Renal cortical epithelial cell (primary cell): ENCODE measurements at places on chromosomes 2 and 18. TPM values are rescaled to one million over a fixed set of nuclear protein-coding genes. Genes with fewer than 3 reads are reported as not detected.

The RNU2-63P gene
- not detected in 2 replicates for total RNA-seq

The HOXD10 gene
- total RNA-seq, result 3.3 and 33.5 TPM in 2 replicates

The TCF7L1 gene
- total RNA-seq, result 0.52 and 1.4 TPM in 2 replicates

The FAM136A gene
- 48.4 and 49.3 TPM in 2 replicates for total RNA-seq

The TMEM127 gene
- 24.1 and 48.0 TPM in 2 replicates for total RNA-seq

- DNase-seq, result peak; percentile 51
Observed at GRCh38 chr2:201795607-201796477, 10.5 kb upstream of the CDK15 start.

DNA sequence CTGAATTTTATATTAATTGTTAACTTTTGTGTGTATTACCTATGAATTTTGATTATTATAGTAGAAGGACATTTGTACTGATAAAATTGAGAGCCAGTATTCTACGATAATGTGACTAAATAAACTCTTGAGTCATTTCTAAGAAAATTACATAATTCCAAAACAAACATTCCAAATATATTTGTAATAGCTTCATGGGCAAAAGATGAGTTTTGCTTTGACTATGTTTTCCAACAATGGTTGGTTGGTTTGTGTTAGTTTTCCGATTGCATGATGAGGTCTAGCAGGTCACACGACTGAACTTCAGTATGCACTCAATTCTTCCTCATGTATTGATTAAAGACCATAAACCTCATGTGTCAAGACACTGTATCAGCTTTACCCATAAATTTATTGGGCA is 71.7 kb upstream of the WDR75 start:
- DNase-seq, result no peak

DNA sequence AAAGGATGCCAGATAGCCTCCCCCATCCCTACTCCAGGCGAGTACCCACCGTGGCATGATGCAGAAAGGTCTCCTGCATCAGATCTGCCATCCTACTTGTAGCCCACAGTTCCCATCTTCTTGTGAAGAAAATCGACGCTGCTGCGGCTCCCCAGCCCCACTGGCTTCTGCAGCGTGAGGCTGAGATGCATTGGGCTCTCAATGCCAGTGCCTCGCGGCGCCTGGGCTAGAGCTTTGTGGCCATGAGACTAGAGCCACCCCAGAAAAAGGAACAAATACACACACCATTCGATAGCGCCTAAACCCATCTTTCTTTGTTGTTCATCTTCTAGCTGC is 2.8 kb downstream of the NOL4 start:
- no peak for DNase-seq

- DNase-seq, result no peak
Observed at GRCh38 chr2:216992056-216992675, 132.3 kb upstream of the TNP1 start.

GRCh38 chr2:685421-685820 is 8.2 kb upstream of the TMEM18 start:
- no peak for DNase-seq

GRCh38 chr2:170005702-170006101 is 172.2 kb upstream of the MYO3B start:
- DNase-seq, result peak; percentile 13

DNA sequence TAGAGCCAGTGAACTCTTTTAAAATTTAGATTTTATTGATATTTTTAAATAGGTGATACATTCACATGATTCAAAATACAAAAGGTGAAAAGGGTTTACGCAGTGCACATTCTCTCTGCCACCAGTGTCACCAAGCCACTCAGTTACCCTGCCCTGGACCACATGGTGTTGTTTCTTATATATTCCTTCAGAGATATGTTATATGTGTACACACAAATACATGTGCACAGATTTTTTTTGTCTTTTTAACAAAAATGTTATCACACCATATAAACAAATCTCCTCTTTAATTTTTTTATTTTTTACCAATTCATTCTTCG is 26.2 kb downstream of the SERPINB4 start:
- DNase-seq, result no peak

DNA sequence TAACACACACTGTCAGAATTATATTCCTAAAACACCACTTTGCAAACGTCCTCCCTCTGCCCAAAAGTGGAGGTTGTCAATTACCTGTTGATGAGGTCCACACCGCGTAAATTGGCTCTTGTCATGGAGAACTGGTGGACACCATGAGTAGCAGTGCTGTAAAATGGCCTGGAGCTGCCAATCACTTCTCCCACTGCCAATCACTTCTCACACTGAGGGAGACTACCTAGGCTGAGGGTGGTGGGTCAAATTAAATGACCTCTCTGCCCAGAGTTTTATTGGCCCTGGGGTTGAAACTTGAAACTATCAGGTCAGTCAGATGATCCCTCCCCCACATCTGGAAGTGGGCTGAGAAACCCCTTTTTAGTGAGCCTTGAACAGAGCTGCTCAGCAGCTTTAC is 89.6 kb downstream of the SOWAHC start:
- no peak for DNase-seq

- no peak for DNase-seq
Observed at GRCh38 chr18:70135604-70136003, 69.9 kb downstream of the RTTN start.

DNA sequence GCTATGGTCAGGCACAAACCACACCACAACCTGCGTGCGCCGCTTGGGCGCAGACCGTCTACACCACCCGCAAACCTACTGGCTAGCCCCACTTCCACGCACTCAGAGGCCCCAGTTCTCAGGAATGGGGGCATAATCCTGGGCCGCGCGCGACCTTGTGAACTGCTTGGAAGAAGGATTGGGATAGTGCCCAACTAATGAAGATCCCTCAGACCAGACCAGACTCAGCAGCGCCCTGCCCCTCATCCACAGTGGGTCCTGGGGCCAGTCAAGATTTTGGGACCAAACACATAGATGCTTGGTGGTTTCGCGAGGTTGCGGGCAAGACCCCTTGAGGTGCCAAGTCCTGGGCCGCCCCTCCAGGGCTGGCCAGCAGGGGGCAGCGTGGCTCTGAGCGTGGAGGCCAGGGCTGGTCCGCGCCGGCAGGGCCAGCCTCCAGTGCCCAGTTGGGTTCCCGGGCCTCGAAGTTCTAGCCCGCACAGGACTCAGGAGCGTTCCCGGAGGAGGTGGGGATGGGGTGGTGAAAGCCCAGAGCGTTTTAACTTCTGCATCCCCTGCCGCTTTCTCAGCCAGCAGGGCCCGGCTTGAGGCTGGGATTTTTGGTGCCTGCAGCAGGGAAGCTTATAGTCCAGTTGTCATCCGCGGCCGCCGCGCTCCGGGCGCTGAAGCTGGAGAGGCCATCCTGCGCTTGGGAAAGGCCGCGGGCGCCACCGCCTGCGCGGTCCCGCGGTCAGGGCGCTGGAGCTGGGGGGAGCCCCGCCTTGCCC is 8.3 kb downstream of the OSR1 start:
- DNase-seq, result no peak

- DNase-seq, result no peak
Observed at GRCh38 chr2:191870744-191871143, 23.9 kb upstream of the CAVIN2 start.

- no peak for DNase-seq
Observed at GRCh38 chr2:26455670-26456439, 22.1 kb downstream of the OTOF start.

- DNase-seq, result peak; percentile 69
Observed at GRCh38 chr18:74589021-74589420, 8.6 kb upstream of the ZNF407 start.
